ENCODE measurements at places on chromosomes 13 and 19.

DNA sequence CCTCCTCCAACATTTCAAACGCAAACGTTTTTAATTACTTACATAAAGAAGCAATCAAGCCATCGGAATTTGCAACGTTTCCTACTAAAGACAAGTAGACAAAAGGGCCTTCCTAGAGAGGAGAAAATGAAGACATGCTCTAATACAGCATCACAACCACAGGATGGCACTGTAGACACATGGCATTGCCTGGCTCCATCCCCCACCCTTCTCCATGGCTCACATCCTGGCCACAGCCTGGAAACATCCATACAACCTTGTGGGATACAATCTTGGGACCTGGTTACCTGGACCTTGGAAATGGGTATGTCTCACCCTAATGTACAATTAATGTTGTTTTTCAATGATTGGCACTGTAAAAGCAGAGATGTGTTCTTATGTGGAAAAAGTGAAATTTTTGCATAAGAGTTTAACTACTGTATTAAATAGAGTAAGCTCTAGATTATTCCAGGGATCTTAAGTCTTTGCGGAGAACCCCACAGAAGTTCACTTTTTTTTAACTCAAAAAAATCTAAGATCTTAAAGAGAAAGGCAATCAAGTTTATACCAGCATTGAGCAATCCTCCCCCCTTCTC, 21.5 kb downstream of the EBPL start:
- DNase-seq: peak; percentile 75

DNA sequence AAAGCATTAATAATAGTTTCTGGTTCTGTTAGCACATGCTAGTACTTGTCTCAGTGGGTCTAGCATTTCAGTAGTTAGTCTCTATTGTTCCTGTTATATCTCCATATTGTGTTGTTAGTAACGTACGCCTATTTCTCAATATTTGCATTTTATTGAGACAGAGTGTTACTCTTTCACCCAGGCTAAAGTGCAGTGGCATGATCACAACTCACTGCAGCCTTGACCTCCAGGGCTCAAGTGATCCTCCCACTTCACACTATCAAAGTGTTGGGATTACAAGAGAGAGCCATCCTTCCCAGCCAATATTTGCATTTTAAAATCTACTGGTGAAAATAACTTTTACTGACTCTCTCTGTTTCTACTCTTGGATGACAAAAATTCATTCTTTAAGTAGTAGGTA, 154.6 kb upstream of the PRR20A start:
- no peak for DNase-seq

DNA sequence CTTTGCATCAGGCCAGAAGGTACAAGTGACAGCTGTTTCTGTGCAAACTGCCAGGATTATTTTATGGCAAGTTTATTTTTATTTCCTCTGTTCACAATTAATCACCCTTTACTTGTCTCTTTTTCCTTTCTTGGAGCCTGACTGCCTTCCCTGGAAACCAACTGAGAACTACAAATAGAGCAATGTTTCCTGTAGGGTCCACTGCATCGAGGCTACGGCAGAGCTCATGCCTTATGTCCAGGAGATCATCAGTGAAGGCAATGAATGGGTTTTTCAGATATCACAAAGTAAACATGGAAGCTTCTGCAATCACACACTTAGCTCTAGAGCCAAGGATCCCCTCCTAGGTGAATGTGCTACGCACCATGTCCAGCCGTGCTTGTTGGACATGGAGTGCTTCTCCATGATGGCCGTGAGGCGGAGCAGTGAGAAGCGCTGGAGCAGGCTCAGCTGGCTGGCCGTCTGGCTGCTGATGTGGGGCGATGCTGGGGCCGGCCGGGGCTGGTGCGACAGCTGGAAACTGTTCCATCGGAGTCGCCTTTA, 110.9 kb downstream of the KL start:
- DNase-seq: no peak

- DNase-seq: no peak
Observed at GRCh38 chr19:57888107-57888559, 704 bp downstream of the ZNF814 start.

DNA sequence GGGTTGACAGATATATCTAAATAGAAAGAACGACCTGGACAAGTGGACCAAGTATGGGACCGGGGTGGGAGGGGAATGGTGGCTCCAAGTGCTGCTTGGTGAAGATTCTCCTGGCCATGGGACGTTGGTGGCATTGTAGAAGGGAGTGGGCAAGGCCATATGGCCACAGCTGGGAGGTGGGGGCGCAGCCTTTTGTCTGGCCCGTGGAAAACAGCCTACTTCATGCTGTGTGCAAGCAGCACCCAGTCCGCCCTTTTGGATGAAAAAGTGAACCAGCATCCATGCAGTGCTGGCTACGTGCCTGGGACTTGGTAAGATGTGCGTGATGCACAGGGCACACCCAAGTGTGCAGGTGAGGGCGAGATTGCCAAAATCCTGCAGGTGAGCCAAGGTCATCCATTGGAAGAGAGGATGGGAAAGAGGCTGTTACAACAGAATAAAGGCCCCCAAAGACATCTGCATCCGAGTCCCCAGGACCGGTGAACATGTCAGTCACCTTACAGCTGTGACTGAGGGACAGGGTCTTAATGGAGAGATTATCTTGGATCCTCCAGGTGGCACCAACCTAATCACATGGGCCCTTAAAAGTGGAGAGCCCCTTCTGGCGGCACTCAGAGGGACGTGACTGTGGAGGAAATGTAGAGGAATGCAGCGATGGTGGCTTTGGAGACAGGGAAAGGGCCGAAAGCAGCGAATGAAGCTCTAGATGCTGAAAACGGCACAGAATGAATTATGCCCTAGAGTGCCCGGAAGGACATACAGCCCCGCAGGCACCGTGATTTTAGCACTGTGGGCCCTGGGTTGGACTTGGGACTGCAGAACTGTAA, 40.8 kb downstream of the TEX29 start:
- no peak for DNase-seq

DNA sequence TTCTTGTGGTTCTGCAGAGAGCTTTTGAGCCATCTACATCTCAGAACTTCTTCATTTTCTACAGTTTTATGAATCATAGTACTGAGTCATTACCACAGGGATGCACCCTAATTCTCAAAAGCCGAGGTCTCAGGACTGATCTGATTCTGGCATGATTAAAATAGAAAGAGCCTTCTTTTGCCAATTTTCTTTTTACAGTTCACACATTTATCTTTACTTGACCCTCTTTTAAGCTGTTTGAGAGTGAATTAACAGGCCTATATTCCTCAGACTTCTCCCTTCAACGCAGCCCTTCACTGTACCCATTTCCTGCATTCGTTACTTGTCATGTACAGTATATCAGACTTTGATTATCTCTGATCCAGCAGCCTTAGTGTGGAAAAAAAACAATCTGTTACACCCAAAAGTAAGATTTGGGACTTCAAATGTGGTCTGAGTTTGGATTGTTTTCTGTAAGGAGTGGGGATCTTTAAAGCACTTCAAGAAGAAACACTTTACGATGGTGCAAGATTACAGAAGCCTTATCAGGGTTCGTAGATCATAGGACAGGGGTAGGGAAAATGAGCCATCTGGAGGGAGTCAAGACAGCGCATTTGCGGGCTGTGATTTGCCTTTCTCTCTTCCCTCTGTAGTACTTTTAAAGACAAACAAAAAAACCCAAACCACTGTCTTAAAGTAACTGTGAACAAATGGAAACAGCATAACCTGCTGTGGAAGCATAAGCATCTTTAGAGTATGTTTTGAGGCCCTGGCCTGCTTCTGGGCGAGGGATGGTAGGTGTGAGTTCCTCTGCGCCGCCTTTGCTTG, 15.3 kb upstream of the GPR183 start:
- DNase-seq: peak; percentile 54

GRCh38 chr13:99926014-99926731, 45.4 kb downstream of the ZIC5 start:
- no peak for DNase-seq

GRCh38 chr19:51479531-51480331, 1.4 kb downstream of the CEACAM18 start:
- DNase-seq: no peak

- no peak for DNase-seq
Observed at GRCh38 chr13:106772006-106772601, 204.2 kb upstream of the ARGLU1 start.

DNA sequence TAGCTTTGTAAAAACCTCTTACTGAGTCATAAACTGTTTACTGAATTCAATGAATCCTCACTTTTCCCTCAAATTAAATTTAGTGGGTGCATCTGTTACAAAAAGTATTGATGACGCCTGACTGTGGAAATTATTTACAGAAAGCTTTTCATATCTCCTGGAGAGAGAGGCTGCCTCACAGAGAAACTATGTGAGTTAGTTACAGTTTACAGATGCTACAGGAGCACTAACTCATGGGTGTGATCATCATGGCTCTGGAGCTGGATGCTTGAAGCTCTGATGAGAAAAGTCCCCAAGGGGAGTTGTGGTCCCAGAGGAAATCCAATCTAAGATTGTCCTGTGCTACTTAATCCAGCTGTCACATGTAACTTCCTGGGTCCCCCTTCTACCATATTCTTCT, 590.8 kb downstream of the LMO7 start:
- no peak for DNase-seq

GRCh38 chr19:13983213-13983889, 22.8 kb downstream of the RFX1 start:
- DNase-seq: no peak

DNA sequence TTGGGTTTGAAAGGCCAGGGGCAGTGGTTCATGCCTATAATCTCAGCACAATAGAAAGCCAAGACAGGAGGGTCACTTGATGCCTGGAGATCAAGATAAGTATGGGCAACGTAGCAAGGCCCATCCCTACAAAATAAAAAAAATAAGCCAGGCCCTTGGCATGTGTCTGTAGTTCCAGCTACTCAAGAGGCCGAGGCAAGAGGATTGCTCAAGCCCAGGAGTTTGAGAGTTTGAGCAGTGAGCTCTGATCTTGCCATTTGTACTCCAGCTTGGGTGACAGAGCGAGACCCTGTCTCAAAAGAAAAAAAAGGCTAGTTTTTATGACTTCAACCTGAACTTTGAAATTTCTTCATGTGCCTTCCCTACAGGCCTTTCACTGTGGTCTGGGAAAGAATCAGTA, 5.2 kb upstream of the ZNF480 start:
- no peak for DNase-seq

DNA sequence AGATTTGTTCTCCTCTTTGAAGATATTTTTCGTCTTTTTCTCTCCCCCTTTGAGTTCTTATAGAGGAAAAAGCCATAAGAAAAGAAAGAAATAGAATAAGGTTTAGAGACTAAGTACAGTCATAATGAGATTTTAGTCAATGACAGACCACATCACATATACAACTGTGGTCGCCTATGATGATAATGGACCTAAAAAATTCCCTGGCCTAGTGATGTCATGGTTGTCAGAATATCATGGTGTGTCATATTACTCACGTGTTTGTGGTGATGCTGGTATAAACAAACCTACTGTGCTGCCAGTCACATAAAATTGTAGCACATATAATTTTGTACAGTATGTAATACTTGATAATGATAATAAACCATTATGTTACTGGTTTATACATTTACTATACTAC, 1096.1 kb downstream of the OLFM4 start:
- no peak for DNase-seq

DNA sequence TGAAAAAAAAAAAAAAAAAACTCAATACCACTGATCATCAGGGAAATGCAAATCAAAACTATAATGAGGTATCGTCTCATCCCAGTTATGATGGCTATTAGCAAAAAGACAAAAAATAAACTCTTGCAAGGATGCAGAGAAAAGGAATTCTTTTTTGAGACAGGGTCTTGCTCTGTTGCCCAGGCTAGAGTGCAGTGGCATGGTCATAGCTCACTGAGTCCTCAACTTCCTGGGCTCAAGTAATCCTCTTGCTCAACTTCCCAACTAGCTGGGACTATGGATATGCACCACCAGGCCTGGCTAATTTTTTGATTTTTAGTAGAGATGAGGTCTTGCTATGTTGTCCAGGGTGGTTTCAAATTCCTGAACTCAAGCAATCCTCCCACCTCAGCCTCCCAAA, 59.5 kb downstream of the MICU2 start:
- DNase-seq: no peak

DNA sequence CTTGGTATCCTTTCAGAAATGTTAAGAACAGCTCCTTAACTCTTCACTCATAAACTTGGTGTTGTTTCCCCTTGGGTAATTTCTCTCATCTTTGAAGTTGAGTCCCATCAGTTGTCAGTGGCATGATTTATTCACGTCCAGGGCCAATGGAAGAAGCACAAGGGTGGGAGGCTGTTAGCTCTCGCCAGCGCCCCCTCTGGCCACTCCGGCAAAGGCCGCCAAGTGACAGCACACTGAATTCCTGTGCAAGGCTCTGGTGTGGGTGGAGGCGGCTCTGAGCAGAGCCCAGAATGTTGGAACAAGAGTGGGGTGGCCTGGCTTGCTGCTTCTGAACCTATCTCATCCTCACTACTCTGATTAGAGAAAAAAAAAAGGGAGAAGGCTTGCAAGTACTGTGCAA, 13.1 kb upstream of the MEDAG start:
- no peak for DNase-seq

DNA sequence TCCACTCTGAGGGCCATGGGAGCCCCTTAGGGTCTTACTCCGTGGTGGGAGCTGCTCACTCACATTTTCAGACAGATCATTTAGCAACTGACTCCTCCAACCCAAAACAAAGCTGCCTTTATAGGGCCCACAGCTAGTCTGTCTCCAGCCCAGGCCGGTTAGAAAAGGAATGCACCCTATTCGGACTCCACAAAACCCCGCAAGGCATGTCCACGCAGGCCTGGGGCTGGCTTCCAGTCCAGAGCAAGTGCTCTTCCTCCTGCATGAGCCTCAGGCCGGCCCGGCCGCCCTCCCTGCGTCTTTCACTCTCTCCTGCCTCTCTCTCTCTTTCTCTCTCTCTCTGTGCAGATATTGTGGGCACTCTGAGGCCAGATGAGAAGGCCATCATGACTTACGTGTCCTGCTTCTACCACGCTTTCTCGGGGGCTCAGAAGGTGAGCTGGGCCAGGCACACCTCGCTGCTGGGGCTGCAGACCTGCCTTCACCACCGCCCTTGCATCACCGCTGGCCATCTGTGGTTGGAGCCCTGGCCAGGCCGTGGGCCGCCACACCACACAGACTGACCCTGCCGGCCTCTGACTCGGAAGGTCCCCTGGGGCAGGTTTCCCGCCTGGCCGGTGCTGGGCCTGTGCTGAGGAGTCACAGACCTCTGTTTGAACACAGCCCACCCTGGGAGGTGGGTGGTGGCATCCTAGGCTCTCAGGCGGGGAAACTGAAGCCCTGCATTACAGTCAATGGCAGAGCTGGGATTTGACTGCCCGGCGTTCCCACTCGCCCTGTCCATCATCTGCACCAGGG, 33.1 kb downstream of the CAPN12 start:
- DNase-seq: no peak

DNA sequence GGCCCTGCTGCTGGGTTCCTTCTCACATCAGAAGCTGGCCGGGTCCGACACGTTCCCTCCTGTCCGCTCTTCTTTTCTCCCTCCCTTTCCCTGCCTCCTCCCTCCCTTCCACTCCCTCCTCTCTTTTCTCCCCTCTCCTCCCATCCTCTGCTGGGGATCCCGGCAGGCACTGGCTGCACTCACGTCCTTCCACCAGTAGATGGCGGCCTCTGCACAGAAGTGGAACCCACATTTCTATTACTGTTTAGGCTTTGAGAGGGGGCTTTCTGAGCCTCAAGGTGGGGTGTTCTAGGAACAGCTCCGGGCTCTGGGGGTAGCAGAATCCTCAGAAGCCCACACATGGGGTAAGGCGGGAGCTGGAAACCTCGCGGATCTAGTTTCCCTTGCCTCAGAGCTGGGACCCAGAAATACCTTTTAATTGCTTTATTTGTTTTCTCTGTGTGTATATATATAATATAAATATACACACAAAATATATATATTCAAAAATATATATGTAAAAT, 294.2 kb downstream of the ZNF536 start:
- DNase-seq: no peak

GRCh38 chr13:58463841-58464240, 832.3 kb downstream of the PCDH17 start:
- DNase-seq: no peak

- no peak for DNase-seq
Observed at GRCh38 chr19:30626626-30626966, 254.4 kb downstream of the ZNF536 start.

Data from right lung (tissue), 10 donors.